Fibroblast of skin of right quadriceps (primary cell): ENCODE measurements at places on chromosomes 16 and 17.

DNA sequence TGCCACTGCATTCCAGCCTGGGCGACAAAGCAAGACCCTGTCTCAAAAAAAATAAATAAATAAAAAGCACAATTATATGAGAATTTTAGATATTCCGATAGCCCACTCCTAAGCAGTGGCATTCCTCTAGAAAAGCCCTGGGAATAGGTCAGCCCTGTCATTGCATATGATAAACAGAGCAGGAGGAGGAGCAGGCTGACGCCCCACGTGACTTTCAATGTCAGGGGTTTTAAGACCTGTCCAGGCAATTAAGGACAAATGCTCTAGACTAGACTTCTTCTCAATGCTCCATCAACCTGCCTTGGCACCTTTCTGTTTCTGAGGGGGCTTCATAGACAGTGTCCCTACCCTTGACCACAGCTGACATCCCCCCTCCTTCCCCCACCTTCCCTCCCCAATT, 7.5 kb downstream of the TOM1L2 start:
- DNase-seq: no peak

- peak; percentile 75 for DNase-seq
Measured at GRCh38 chr16:70476272-70477020, 22.1 kb downstream of the FCSK start.

GRCh38 chr17:17557796-17558195, 33.7 kb downstream of the PEMT start:
- no peak for DNase-seq

GRCh38 chr16:87636050-87636684, 33.9 kb downstream of the JPH3 start:
- DNase-seq: peak; percentile 73

GRCh38 chr16:3076577-3076976, 11.1 kb downstream of the IL32 start:
- DNase-seq: no peak
